ENCODE measurements at places on chromosomes 3 and 15. TPM values are rescaled to one million over a fixed set of nuclear protein-coding genes. Genes with fewer than 3 reads are reported as not detected.

The PGBD4 gene
- total RNA-seq = 3.2 TPM

The CD200R1 gene
- 22.9 TPM for total RNA-seq

The UBA7 gene
- 300 TPM for total RNA-seq

The OR5K3 gene
- not detected for total RNA-seq

The CP gene
- total RNA-seq = not detected

The LTF gene
- total RNA-seq = 0.78 TPM

DNA sequence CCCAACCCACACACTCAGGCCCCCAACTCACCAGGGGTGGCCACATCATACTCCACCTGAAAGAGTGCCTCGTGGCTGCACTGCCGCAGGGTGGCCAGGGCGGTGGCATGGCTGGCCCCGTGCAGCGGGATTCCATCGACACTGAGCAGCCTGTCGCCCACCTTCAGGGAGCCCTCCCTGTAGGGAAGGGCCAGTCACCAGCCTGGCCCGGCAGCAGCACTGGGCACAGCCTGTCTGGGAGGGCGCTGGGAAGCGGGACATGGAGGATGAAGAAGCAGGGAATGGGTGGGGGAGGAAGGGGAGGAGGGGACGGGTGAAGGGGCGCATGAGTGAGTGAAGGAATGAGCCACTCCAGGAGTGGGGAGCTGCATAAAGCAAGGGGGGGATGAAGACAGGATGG lies 18.5 kb downstream of the GRIP2 start:
- DNase-seq = no peak

DNA sequence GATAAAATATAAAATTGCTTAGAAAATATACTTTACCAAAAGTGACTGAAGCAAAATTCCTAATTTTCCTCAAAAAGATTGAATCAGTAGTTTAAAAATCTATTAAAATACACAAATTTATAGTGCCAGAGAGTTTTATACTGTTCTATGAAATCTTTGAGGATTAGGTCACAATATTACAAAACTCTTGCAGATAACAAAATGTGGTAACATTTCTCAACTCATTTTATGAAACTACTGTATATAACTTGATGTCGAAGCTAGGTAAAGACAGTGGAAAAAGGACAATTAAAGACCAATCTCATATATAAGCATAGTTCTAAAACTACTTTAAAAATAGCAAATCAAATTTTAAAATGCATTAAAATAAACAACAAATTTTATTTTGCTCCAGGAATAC lies 15.9 kb downstream of the VEPH1 start:
- no peak for DNase-seq

DNA sequence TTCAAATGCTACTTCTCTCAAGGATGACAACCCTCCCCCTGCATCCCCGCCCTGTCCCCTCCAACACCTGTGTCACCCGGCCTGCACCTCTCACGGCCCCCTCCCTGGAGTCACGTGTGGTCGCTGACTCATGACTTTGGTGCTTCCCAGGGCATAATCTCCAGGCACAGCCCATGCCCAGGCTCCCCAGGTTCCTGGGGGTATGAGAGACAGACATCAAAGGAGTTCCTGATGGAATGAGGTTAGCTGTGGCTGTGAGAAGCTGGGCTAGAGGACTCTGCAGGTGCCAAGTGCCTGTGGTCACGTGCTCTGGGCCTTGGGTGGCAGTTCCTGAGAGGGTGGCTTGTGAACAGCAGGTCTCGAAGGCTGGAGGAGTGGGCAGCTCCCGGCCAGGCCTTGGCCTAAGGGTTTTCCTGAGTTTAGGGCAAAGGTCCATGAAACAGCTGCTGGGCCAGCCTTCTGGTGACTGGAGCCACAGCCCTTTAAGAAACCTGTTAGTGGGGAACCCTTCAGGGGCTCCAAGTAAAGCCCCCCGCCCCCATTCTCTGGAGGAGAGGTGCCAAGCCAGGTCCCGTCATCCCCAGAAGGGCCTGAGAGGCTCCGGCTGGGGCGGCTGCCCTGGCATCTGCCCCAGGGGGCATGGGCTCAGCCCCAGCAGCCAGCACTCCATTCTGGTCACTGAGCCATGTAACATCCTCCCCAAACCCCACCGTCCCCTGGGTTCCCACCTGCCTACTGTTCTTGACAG lies 230.0 kb downstream of the XXYLT1 start:
- DNase-seq = no peak

DNA sequence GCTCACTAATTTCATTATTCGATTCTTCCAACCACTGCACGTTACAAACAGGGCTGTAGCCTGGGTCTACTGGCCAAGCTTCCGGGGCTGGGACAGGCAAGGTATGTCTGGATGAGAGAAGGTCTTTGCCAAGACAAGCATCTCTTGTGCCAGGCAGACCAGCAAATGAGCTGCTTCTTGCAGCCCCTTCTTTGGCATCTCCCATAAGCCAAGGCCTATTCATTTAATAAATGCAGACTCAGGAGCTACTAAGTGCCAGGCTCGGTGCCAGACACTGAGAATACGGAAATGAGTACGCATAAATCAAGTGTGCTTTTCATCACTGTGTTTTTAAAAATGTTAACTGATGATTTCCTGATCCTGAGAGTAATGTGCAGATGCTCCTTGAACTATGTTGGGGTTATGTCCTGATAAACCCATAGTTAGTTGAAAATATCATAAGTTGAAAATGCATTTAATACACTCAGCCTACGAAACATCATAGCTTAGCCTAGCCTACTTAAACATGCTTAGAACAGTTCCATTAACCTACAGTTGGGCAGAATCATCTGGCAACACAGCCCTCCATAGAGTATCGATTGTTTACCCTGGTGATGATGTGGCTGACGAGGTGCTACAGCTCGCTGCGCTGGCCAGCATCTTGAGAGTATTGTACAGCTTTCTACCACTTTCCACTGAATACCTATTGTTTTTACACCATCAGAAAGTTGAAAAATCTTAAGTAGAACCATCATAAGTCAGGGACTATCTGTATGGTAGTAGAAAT lies 135.0 kb upstream of the CTDSPL start:
- no peak for DNase-seq

GRCh38 chr3:195696632-195697278 lies 24.0 kb upstream of the MUC20 start:
- no peak for DNase-seq
